ENCODE measurements at places on chromosomes 4 and X.

DNA sequence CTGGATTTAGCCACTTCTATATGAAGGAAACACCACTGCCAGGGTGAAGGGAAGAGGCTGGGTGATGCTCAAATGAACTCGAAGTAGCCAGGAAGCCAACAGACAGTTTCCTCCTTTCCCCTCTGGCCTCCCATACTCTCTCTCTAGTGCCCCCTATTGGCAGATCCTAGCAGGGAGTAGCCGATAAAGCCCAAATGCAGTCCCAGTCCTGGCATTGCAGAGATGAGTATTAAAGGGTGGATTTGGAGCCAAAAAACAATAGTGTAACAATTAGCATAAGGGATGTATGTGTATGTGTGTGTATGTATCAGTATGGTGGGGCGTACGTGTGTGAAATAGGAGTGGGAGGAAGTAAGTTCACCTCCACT is 213.8 kb upstream of the LDB2 start:
- DNase-seq, result peak; percentile 22

- no peak for DNase-seq
Measured at GRCh38 chr4:1065732-1066131, 47.6 kb downstream of the RNF212 start.

GRCh38 chrX:148811236-148811635 is 310.8 kb downstream of the AFF2 start:
- DNase-seq, result no peak

DNA sequence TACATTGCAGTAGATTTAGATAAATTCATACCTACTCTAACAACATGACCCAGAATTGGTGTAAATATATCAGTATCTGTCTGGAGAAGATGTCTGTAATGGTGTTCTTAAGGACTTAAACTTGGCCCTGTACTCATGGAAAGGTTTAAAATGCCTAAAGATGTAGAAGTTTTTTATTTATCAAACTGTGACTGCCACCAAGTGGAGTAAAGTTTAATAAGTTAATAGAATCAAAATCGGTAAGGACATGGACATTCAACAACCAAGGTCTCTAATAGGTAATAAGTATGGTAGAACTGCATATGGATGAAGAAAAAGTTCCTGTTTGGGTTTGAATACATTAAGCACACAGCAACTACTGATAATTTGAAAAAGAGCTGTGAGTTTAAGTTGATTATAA is 474.0 kb upstream of the NDST3 start:
- peak; percentile 10 for DNase-seq

DNA sequence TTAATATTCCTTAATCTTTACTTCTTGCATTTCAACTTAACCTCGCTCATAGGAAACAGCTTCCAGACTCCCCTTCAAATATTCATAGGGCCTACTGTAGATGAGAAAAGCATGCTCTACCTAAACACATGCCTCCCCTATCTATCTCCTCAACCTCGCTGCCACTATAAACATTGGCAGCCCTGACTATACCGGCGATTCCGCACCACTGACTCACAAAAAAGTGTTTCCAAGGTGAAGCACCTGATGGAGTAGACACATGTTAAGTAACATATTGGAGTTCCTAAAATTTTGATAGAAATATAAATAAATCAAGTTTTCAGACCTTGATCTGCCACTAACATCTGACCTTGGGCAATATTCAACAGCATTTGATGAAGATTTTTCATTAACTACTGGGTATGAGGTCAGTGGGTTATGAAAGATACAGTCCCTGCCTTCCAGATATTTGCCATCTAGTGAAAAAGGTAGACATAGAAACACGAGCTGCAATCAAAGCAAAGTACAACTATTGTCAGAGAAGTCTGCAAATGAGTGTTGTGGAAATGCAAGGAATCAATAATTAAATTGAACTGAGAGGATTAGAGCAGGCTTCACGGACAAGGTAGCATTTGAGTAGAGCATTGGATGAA is 184.2 kb downstream of the MAML3 start:
- DNase-seq, result no peak

- DNase-seq, result no peak
Measured at GRCh38 chr4:6972911-6973310, 63.3 kb downstream of the TBC1D14 start.

DNA sequence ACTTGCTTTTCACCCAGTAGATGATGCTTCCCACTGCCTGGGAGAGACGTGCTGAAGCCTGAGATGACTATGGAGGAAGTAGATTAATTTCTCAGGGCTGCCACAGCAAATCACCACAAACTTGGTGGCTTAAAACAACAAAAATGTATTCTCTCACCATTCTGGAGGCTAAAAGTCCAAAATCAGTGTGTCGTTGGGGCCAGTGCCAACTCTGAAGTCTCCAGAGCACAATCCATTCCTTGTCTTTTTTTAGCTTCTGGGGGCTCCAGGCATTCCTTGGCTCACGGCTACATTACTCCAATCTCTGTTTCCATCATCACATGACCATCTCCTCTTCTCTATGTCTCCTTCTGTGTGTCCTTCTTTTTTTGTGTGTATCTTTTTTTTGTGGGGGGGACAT is 105.8 kb upstream of the C1QTNF7 start:
- DNase-seq, result no peak

DNA sequence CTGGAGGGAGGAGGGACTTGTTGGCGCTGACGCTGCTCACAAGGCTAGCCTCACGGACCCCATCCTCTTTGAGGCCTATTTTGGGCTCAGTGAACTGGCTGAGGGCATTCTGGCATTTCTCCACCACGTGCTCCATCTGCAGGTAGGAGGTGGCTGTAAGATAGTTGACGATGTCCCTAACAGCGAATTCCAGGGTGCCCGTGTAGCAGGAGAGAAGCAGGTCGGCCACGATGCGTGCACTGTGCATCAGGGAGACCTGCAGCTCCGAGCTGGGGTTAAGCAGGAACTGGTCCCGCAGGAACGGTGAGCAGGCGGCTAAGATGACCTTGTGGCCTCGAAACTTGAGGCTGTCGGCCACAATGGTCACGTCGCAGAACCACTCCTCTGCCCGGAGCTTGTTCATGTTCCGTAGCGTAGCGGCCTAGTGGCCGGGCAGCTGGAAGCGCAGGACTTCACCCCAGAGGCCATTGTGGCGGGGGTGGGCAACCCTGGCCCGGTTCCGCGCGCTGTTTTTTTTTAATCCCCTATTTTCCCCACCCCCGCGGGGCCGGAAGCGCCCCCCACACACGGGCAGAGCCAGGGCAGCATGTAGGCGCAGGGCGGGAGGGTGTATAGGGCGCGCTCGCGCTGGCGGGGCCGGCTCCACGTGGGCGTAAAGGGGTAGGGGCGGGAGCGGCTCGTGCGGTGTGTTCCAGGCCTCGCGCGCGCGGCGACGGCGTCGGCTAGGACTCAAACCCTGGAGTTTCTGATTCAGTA is 73.2 kb downstream of the UBE2K start:
- no peak for DNase-seq

GRCh38 chrX:41381685-41382084 is 47.7 kb downstream of the DDX3X start:
- no peak for DNase-seq

GRCh38 chr4:166274136-166274761 is 401.2 kb downstream of the TLL1 start:
- no peak for DNase-seq

DNA sequence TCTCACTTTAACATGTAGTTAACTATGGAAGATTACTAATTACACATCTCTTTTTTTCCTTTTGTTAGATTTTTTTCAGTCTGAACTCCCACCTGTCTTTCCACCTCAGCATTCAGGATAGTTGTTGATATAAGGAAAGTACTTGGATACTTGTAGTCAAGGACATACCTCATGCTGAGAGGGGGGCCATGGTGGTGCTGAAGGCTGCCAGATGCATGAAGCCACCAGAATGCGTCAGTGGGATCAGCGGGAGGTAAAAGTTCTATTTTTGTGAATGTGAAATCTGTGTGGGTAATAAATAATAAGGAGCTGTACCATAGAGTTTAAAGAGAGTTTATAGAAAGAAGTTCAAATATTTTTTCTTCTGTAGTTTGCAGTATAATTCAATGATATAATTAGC is 13.1 kb upstream of the NDST4 start:
- DNase-seq, result no peak

- DNase-seq, result no peak
Measured at GRCh38 chr4:82773057-82773456, 25.5 kb downstream of the SCD5 start.

GRCh38 chr4:25914670-25915352 is 791 bp downstream of the SMIM20 start:
- DNase-seq, result no peak

- no peak for DNase-seq
Measured at GRCh38 chr4:163243297-163243981, 76.7 kb upstream of the NAF1 start.

DNA sequence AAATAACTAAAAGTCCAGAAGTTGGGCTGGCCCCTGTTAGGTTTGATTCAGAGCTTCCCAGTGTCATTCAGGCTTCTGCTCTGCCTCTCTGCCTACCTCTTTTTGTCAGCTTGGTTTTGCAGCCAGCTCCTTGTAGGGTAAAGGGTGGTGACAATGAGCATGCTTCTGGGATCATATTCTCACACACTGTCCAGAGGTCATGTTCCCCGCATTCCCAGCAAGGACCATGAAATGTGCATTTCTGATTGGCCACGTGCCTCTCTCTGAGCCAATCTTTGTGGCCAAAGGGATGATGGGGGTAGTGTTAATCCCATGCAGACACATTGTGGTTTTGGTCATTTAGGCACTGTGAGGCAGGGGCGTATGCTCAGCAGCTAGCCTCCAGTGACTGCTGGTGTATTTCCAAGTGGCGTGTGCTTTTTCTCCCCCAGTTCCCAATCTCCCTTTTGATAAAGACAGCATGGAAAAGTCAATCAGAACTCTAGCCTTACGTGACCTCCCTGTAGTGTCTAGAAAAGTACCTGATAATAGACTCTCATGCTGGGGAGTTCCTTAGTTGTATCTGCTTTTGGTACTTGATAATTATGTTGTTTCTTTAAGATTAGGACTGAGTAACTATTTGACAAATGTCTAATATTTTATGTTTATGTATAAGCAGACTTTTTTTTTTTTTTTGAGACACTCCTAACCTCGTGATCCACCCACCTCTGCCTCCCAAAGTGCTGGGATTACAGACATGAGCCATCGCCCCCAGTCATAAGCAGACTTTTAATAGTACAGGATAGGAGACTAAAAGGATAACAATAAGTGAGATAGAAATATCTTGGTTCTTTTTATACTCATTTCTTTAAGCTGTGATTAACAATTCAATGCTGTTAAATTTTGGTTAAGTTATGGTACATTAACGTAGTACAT is 57.8 kb downstream of the KIAA0232 start:
- DNase-seq, result no peak

- peak; percentile 31 for DNase-seq
Measured at GRCh38 chrX:13666836-13667235, 13.9 kb downstream of the TCEANC start.

DNA sequence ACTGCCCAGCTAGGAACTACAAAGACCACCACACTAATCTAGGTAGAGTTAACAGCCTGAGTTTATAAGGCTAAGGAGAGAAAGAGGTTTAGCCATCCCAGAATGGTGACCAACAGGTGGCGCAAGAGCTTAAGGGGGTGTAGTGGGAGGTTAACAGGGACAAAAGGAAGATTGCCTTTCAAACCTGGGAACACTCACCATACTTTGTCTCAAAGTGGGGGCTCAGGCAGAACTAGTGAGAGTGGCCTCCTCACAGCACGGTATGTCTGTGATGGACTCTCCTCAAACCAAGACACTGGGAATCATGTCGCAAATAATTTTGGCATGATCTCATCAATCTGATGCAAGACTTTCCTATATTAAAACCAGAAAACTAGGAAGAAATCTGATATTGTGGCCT is 23.4 kb downstream of the CCNI start:
- DNase-seq, result peak; percentile 44

DNA sequence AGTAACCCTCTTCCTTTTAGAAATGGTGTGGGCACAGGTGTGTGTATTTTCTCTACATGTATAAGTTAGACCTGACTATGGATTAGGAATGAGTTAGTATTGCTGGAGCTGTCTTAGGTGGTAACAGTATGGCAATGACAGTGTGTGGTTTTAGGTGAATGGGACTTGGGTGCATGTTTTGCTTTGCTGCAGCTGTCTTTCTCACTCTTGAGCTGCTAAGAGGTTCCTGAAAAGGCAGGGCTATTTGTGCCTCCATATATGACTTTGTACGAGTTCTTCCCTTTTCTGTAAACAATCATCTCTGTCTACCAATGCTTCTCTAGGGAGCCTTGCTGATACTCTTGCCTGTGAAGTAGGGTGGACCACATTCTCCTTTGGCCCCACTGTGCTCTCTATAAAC is 234.8 kb upstream of the HHIP start:
- no peak for DNase-seq

- DNase-seq, result no peak
Measured at GRCh38 chr4:172758586-172759340, 409.8 kb upstream of the GALNT7 start.

- DNase-seq, result no peak
Measured at GRCh38 chrX:9221781-9222180, 187.9 kb upstream of the FAM9B start.

DNA sequence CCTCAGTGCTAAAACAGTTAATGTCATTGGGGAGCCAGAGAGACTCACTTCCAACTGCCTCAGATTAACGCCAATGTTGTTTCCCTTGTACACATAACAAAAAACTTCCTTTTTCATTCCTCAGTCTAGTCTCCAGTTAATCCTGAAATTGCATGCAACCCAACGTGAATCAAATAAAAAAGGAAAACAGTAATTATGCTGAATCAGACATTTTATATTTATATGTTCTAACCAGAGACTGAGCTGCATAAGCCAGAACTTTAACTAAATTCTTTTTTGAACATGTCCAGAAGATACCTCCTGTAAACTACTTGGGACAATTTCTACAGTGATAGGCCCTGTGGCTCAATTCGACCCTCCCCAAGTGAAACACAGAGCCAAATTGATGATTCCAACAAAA is 4.7 kb downstream of the GPC4 start:
- DNase-seq, result no peak

DNA sequence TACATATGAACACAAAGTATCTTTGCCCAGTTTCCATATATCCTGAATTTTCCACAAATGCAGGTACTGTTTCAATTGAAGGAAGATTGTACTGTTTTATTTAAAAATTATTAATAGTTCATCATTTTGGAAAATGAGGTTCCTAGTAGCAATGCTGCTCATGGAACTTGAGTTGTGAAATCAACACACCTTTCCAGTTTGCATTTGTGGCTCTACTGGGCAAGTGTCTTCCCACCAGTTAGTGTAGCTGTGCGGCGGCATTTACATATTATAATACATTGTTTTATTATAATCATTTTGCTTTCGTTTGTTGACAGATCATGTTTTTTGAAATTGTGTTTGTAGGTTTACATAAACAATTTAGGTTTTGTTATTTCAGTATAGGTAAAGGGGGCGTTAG is 2.0 kb upstream of the DDX3X start:
- DNase-seq, result no peak

DNA sequence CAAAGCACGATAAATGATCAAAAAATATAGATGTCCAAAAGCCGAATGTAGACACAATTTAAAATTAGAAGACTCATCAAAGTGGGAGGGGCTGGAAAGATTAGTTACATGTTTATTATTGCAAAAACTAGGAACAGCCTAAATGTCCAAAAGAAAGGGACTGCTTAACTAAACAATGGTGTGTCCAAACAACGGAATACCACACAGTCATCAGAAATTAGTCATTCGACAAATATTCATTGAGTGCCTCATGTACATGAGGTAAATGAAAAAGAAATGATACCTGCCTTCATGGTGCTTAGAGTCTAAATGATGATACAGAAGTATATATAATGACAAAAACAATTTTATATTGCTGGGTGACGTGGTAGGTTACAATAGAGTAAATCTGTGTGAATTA is 139.7 kb downstream of the MAML3 start:
- no peak for DNase-seq
